ENCODE measurements at places on chromosomes 3 and 15.

DNA sequence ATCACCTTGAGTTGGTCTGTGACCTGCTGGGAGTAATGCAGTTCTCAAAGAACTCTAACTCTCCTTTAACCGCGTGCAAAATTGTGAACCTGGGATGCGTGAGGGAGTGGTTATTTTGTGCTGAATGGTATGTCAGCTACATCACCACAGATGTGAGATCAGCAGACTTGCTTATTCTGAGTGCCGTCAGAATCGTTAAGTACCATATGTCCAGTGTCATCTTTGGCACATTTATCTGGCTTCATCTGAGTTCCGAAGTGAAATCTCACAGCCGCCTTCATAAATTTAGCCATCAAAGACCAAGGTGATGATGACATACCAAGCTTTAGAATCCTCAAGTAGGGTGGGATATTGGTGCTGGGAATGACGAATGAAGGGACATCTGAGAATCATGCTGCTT lies 347.2 kb upstream of the TPRG1 start:
- DNase-seq: no peak

GRCh38 chr3:113663324-113663750 lies 33.1 kb downstream of the USF3 start:
- no peak for DNase-seq

DNA sequence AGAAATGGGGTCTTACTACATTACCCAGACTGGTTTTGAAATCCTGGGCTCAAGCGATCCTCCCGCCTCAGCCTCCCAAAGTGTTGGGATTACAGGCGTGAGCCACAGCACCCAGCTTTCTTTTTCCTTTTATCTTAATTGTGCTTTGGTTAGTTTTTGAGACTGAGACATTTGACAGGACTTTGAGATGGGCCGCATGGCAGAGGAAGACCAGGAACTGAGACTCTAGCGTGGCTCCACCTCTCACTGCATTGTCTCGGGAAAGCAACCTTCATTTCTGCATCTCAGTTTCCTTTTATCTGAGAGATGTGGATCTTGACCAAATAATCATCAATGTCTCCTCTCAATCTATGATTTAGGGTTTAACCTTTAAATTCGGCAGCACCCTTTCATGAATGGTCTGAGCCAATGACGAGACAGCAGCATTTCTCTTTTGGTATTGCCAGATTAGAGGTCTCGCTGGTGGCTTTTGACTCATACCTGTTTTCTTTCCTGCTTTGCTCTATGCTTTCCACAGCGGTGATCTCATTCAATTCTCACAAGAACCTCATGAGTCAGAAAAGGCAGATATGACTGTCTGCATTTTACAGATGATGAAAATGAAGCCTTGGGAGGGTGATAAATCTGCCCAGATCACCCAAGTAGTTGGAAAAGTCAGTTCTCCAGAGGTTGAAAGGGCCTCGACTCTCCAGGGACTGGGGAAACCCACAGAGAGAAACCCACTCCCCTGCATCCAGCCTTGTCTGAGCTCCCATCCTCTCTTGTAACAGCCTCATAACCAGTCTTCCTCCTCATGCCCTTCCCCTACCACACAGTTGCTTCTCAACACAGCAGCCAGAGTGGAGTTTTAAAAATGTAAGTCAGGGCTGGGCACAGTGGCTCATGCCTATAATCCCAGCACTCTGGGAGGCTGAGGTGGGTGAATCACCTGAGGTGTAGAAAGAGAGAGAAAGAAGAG lies 84.8 kb upstream of the FOXB1 start:
- peak; percentile 55 for DNase-seq

DNA sequence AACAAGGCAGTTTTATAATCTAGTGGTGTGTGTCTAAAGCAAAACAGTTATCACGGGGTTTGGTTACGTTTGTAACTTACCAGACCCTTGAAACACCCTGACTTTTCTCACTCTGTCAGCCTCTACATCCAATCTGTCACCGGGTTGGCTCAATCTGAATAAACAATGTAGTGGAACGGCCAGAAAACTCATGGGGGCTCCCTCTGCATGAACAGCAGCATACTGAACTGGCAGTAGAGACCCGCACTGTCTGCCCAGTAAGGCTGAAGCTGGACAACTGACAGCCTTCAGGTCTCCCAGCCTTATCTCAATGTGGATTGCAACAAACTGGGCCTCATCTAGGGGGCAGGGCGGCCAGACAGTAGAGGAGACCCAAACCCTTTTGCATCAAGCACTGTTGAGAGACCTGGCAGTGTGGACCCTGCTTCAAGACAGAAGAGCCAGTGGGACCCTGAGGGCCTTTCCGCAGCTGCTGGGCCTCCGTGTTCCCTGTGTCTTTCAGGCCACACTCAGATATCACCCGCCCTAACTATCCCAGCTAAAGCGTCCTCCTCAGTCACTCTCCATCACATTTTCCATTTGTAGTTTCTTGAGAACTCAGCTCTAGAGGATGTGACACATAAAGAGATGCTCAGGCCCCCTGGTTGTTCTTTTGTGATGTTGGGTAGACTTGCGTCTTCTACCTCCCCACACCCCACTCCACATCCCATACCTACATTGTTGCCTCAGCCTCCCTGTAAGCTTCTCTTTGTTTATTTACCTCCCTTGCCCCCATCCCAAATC lies 181.2 kb upstream of the NR2E3 start:
- DNase-seq: no peak

DNA sequence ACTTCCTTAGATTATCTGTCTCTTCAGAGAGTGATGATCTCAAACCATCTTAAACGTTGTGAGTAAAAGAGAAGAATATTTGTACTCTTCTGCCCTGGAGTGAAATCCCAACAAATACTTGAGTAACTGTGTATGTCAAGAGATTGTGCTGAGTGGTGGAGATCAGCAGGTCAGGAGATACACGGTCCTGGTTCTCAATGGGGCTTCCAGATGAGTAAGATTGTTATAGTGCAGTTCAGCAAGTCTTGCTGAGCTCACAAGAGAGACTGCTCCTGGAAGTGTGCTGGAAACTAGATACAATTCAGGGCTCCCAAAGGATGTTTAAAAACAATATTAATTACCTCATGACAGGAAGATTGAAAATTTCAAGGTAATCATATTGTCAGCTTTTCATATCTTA lies 184.3 kb downstream of the AKAP13 start:
- no peak for DNase-seq

DNA sequence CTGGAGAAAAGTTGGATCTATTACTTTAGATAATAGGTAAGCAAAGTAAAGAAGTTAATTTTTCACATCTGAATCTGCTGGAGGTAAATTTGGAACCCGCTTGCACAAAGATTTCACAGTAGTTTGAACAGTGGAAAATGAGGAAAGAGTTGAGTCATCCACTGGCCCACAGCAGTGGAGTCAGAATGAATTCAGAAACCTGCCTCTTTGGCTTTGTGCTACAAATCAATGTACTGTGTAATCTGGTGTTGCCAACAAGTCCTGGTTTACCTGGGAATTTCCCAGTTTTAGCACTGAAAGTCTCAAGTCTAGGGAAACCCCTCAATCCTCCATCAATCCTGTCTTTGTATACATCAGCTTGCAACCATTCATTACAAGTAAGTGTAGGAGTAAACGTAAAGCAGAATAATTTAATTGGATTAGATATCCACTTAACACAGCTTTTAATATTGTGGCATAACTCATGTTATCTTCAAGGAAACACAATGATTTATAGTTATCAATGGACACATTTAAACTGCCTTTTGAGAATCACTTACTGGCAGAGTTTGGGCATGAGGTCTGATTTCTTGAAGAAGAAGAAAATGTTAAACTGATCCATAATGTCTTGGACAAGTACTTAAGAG lies 100.6 kb downstream of the DCLK3 start:
- no peak for DNase-seq

GRCh38 chr15:52800828-52801747 lies 11.0 kb upstream of the ONECUT1 start:
- DNase-seq: no peak

- no peak for DNase-seq
Measured at GRCh38 chr3:129656659-129657247, 50.3 kb upstream of the PLXND1 start.

DNA sequence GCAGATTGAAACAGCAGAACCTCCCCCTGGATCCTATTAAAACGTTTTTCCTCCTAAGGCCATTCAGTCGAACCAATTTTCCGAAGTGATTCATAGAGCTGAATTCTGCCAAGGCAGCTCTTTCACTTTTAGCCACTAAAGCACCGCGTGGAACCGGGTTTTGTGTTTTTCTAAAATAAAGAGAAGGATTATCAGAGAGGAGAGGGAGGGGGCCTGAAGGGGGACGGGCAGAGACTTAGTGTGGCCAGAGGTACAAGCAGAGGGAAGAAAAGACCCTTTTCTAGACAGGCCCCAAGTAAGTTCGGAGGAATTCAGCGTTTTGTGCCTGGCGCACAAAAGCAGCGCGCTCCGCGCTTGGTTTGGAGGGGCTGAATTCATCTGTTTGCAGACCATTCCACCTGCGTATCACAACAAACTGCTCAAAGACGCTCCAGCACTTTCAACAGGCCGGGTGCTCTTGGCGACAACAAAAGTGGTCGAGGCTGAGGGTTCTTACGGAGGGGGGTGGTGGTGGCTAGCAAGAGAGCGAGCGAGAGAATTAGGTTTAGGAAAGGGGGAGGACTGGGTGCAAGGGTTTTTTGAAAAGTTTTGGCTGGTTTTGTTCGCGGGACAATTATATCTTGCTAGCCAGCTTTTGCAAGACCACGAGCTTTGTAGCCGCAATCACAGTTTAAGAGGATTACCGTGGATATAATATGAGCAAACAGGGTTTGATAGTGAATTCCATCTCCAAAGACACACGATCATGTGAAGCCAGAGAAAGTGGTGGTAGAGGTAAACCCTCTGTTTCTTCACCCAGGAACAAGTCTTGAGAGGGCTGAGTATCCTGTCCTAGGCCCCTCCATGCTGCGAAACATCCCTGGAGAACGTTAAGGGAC lies 1.2 kb upstream of the FEZF2 start:
- no peak for DNase-seq

DNA sequence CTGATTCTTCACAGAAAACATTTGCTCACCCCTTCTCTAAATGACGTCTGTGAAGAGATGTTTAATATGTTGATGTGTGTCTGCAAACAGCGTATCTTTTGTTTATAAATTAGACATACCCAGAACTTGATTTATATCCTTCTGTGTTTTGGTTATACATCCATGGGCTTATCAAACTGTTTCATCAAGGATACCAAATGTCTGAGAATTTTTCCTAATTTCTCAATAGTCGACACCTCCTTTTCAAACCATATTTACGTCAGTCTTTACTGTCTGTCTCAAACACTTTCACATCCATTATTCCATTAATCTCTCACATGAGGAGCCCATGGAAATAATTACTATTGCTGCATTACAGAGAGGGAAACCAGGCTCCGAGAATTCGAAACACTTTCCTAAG lies 85.4 kb downstream of the FGF12 start:
- DNase-seq: no peak

- no peak for DNase-seq
Measured at GRCh38 chr3:14274999-14275961, 96.7 kb downstream of the LSM3 start.

DNA sequence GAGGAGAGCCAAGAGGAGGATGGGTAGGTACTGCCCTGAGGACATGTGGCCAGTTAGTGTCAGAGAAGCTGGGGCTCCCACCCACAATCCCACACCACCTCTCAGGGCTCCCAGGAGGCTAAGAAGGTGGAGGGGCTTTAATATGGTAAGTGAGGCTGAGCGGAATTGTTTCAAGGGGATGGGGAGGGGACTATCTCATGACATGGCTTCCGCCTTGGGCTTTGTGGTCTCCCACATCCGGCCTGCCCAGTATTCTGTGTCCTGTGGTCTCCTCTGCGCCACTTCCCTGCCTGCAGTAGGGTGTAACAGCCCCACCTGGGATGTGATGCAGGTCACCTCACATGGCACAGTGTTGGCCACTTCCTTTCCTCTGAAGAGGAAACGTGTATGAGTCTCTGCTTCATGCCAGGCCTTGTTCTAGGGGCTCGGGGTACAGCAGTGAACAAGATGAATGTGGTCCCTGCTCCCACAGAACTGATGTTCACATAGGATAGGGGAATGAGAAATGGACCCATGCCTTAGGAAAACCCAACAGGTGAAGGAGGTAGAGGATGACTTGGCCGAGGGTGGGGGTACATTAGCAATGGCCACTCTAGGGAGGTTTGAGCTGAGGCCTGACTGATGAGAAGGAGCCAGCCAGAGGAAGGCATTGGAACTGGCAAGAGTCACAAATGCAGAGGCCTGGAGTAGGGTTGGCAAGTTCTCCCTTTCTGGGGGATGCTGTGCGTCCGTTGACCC lies 3.2 kb downstream of the NEIL1 start:
- DNase-seq: peak; percentile 63

DNA sequence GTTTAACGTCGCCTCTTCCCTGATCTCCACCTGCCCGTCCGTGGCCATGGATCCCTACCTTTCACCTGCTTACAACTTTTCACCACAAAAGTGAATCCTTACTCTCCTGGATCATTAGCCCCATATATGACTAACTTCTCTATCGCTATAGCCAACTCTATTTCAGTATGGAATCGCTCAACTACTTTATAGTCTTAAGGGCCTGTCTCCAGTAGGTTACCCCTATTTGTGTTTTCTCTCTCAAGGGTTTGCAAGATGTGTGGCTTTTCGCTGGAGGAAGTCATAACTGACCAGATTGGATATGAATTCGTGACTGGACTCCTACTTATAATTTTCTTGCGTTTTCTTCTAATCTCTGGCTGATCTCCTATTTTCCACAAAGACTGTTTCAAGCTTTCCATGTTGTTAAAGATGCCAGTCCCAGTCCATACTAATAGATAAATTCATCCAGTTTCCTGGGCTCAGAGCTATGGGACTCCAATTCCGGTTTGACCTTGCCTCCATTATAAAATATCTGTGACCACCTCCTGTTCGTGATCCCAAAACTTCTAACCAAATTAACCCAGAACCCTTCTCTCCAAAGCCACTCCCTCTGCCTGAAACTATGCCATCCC lies 1.3 kb upstream of the STAG1 start:
- DNase-seq: no peak

DNA sequence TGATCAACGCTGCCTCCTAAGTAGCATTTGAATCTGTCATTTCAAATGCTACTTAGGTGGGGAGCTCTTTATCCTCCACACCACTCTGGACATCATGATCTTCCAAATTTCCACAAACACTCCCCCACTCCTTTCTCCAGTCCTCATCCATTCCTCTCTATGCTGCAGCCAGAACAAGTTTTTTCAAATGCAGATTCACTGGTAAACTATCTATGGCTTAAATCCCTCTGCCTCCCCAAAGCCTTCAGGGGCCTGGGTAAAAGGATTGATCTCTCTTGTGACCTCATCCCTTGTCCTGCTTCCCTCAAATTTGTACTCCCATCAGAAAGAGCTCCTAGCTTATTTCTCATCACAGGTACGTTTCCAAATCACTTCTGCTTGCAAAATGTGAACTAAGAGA lies 1.3 kb upstream of the AEN start:
- no peak for DNase-seq

DNA sequence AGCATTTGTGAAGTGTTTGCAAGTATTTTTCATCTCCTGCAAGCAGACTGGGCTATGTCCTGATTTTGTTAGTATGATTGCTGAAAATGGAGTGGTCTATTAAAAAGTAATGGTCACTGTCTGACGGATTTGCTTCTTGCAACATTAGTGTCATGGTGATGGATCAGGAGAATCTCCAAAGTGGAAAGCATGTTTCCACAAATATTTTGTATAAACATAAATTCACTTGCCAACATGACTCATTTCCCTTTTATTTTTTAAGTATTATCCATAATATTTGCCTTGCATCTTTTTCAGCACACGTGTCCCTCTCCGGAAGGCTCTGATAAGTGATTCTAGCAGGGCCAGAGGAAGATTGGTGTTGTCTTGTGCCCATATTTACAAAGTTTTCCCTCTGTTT lies 27.4 kb upstream of the CACNA2D3 start:
- no peak for DNase-seq

- peak; percentile 1 for DNase-seq
Measured at GRCh38 chr15:77032052-77032646, 37.2 kb downstream of the PSTPIP1 start.
